CD4-positive, alpha-beta memory T cell (primary cell): ENCODE measurements at places on chromosomes 7 and 10.

DNA sequence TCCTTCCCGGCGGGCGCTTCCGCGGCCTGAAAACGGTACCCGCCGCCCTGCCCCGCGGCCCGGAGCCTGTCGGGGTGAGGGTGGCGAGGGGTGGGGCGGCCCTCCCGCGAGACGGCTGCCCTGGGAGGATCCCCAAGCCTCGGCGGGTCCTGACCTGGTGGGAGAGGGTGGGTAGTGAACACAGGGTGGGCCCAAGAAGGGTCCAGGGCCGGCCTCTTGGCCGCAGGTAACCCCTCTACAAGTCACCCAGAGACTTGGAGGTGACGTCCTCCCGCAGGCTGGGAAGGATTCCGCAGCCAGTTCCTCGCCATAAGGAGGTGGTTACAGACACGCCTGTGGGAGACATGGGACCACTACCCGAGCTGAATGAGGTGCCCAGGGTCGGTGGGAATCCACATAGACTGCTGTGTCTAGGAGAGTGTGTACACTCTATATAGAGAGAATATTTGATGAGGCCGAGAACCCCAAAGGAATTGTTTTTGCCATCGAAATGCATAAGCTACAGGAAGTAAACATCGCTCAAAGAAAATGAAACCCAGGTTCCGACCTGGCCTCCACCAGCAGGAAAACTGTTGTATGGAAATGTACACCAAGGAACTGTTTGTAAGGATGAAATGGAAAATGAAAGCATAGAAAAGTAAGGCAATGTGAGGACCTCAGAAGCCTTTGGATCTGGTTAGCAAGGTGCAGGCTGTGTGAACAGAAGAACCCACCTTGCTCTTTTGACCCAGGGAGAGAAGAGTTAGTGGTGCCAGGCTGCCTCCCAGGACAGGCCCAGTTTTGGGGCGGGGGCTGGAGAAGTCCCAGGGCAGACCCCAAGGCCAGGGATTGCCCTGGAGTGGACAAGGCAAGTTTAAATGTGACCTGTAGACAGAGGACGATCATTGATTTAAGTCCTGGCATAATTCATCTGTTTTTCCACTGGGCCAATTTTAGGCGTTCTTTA is 659 bp downstream of the OPTN start:
- DNase-seq: peak; percentile 56

GRCh38 chr7:158353606-158354570 is 233.7 kb downstream of the PTPRN2 start:
- DNase-seq: no peak

GRCh38 chr7:77188731-77189437 is 10.7 kb downstream of the FGL2 start:
- no peak for DNase-seq

GRCh38 chr7:74307738-74308505 is 18.7 kb downstream of the CLIP2 start:
- DNase-seq: no peak

DNA sequence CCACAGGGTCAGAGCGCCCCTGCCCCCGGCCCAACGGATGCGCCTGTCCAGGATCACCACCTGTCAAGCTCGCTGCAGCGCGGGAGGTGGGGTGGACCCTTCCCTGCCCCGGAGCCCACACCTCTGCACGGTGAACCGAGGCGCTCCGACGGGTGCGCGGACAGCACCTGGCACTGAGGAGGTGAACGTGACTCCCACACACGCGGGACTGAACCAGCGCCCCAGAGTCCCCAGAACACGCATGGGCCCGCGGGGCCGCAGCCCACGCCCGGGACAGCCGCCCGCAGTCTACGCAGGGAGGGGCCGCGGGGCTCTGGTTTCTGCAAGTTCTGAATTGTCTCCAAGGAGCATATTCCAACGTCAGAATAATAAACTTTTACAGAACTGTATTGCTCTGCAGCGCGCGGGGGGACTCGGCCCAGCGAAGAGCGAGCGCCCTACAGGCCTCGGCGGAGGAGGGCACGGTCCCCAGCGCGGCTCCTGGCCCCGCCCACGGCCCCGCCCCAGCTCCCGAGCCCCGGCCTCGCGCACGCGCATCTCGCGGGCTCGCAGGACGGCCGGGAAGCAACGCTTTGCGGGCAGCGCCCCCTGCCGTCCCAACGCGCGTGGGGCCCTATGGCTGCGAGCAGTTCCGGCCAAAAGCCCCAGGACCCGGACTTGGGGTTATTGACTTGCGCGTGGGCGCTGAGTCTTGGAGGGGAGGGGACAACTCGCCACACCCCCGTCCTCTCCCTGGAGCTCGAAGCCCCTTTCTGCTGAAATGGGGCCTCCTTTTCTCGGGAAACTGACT is 29.7 kb downstream of the OAT start:
- peak; percentile 90 for DNase-seq

GRCh38 chr7:153590571-153590970 is 461.6 kb upstream of the DPP6 start:
- no peak for DNase-seq

GRCh38 chr10:92011560-92012214 is 88.1 kb downstream of the BTAF1 start:
- DNase-seq: no peak

DNA sequence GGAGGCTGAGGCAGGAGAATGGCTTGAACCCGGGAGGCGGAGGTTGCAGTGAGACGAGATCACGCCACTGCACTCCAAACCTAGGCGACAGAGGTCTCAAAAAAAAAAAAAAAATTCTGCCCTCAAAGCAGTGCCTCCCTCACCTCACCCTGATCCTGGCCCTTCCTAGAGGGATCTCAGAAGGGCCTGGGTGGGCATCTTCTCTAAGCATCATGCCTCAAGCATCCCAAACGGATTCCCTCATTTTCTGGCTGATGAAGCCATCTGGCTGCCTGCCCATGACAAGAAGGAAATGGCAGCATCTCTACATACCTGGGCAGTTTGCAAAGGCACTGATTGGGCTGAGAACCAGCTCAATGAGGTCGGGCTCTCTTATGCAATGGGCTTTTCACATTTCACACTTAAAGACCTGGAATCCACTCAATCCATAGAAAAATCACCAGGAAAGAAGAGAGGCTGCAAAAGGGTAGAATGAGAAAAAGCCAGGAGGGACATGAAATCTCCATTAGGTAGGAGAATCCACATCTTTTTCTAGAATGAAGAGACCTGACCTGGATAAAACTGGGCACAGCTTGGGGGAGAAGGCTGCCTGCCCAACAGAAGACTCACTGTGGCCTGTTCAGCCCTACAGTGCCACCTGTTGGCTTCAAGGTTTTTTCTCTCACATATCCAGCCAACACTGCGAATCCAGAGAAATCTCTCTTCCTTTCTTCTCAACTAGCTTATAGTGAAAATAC is 48.1 kb downstream of the PDLIM1 start:
- no peak for DNase-seq

- no peak for DNase-seq
These were observed 74.8 kb downstream of the HIPK2 start for GRCh38 chr7:139702811-139703486.

DNA sequence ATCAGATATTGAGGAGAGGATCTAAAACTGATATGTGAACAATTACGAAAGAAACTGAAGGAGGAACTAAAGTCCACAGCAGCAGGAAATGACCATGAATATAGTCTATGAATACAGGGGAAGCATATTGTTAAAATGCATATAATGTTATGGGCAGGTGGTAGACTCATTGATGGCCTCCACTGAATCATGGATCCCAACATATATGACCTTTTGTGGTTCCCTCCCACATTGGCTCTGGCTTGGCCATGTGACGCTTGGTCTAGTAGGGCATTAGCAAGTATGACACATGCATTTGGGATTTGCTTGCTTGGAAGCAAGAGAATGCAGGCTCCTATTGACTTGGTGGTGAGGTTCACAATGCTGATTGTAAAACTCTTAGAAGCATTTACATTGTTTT is 55.2 kb upstream of the RAB18 start:
- DNase-seq: no peak

DNA sequence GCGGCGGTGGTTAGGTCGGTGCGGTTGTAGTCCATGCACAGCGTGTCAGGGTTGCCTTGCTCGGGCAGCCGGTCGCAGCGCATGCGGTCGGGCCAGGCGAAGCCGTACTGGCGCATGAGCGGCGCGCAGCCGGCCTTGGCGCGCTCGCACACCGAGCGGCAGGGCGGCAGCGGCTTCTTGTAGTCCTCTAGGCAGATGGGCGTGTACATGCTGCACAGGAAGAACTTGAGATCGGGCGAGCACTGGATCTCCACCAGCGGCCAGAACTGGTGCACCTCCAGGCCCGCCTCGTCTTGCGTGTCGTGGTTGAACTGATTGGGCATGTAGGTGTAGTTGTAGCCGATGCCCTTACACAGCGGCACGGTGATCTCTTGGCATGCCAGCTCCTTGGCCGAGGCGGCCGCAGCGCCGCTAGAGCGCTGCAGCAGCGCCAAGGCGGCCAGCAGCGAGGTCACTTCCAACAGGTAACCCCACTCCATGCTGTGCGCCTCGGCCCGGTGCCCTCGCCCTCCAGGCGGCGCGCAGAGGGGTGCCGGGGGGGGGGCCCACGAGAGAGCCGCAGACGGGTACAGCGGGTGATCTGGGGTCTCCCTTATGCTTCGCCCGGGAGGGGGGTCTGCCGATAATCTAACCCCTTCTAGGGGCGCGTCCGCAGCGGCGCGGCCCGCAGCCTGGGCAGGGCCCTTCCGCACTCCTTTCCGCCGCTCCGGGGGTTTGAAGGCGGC is 983 bp downstream of the FZD8 start:
- peak; percentile 36 for DNase-seq

DNA sequence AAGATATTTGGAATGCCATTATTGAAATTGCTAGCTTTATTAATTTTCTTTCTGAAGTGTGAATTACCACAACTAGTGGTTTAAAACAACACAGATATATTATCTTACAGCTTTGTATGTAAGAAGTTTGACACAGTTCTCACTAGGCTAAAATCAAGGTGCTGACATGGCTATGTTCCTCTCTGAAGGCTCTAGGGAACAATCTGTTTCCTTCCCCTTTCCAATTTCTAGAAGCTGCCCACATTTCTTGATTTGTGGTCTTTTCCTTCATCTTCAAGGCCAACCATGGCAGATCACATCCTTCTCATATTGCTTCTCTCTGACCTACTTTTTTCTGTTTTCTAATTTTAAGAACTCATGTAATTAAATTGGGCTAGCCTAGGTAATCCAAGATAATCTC is 43.3 kb upstream of the SLC26A3 start:
- DNase-seq: no peak

GRCh38 chr7:99092064-99092720 is 51.7 kb downstream of the SMURF1 start:
- DNase-seq: no peak

- no peak for DNase-seq
These were observed 123.1 kb downstream of the CLEC2L start for GRCh38 chr7:139646566-139646965.

DNA sequence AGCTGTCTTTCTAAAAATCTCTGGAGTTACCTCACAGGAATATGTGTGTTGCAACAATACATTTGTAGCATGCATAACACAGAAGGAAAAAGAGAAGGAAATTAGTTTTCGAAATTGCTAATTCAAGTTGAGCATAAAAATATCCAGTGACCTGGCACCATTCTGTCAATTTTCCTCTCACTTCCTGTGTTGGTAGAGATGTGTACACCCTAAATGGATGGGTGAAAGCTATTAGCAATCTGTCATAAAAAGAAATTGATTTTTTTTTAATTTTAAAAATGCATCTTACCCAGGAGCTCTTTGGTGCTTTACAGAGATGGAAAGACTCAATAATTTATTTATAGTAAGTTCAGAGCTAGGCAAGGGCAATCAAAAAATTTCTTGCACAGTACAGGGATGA is 333.3 kb upstream of the TMEM229A start:
- DNase-seq: no peak

GRCh38 chr10:71496927-71497762 is 100.4 kb downstream of the CDH23 start:
- no peak for DNase-seq

- DNase-seq: no peak
These were observed 169.2 kb downstream of the SEMA3A start for GRCh38 chr7:84025332-84025927.

GRCh38 chr7:24319209-24319608 is 35.2 kb downstream of the NPY start:
- no peak for DNase-seq
